Adrenal gland (tissue), 19 donors: ENCODE measurements at places on chromosomes 12 and 14. TPM values are rescaled to one million over a fixed set of nuclear protein-coding genes. Genes with fewer than 3 reads are reported as not detected.
A peak's percentile ranks its signal among the peaks of the same experiment; 100 is the strongest.

Gene FOXN4
- 0.22 TPM for total RNA-seq

Gene REM2
- 0.28 TPM for total RNA-seq

Gene JPH4
- 6.3 TPM for total RNA-seq

Gene ZDHHC22
- total RNA-seq = 0.23 TPM

- no peak for DNase-seq
- H3K36me3 ChIP-seq = no peaks in the 10 kb centered on the region
- H3K27me3 ChIP-seq = no peaks in the 10 kb centered on the region
- peaks cover 5% of the 10 kb centered on the region for H3K4me1 ChIP-seq
- H3K4me3 ChIP-seq = no peak overlapping the region
- no peak overlapping the region for H3K27ac ChIP-seq
These were observed 76.3 kb downstream of the MYRFL start for GRCh38 chr12:69901221-69901905.

DNA sequence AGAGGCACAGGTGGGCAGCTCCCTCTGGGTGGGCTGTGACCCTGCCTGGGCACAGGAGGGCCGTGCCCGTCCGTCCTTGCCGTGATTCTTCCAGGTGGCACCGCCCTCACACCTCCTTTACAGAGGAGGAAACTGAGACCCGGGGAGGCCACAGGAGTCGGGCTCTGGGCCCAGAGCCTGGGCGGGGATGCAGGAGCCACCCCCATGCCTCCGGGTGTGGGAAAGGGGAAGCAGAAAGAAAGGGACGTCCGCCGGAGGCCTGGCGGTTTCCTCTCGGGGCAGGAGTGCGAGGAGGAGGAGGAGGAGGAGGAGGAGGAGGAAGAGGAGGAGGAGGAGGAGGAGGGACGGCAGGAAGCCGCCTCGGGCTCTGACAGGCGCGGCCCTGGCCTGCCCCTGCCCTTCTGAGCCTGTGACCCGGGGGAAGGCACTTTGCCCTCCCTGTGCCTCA lies 23.0 kb downstream of the SH2B3 start:
- peaks cover 74% of the 10 kb centered on the region for H3K4me1 ChIP-seq
- peak; percentile 46 for DNase-seq

DNA sequence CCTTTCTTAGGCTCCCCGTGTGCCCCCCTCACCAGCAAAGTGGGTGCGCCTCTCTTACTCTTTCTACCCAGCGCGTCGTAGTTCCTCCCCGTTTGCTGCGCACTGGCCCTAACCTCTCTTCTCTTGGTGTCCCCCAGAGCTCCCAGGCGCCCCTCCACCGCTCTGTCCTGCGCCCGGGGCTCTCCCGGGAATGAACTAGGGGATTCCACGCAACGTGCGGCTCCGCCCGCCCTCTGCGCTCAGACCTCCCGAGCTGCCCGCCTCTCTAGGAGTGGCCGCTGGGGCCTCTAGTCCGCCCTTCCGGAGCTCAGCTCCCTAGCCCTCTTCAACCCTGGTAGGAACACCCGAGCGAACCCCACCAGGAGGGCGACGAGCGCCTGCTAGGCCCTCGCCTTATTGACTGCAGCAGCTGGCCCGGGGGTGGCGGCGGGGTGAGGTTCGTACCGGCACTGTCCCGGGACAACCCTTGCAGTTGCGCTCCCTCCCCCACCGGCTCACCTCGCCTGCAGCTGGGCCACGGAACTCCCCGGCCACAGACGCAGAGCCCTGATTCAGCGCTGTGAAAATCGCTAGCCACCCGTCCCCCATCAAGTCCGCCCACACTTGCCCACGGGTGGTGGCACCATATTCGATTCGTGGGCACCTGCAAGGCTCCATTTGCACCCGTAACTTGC lies 1.3 kb downstream of the TMEM233 start:
- no peaks in the 10 kb centered on the region for H3K36me3 ChIP-seq
- H3K27ac ChIP-seq = peak overlapping the region; percentile 55
- H3K4me1 ChIP-seq = no peaks in the 10 kb centered on the region
- peaks cover 42% of the 10 kb centered on the region for H3K27me3 ChIP-seq

- no peak for DNase-seq
- H3K4me1 ChIP-seq = no peaks in the 10 kb centered on the region
- H3K27ac ChIP-seq = no peak overlapping the region
- no peaks in the 10 kb centered on the region for H3K27me3 ChIP-seq
- H3K36me3 ChIP-seq = no peaks in the 10 kb centered on the region
These were observed 661.2 kb downstream of the SLC16A7 start for GRCh38 chr12:60257063-60257462.

- no peak overlapping the region for H3K4me3 ChIP-seq
- DNase-seq = no peak
- peaks cover 18% of the 10 kb centered on the region for H3K4me1 ChIP-seq
- H3K27ac ChIP-seq = no peak overlapping the region
These were observed 61.7 kb downstream of the BTBD7 start for GRCh38 chr14:93271111-93271510.

DNA sequence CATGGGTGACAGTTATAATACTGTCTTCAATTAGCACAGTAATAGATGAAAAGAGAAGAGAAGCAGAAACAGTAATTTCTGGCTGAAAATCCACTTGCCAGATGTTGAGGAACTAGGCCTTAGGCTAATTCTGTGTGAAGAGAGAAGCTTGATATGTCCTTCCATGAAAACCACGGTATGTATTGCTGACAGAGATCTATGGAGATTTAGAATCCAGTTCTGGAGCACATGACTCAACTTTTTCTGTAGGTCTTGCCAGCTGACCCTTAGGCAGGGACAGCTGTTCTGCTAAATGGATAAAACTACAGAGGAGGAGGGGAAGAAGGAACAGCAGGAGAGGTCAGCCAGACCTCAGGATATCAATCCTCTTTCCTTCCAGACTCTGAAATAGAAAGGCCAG lies 211.5 kb downstream of the PRKD1 start:
- no peaks in the 10 kb centered on the region for H3K36me3 ChIP-seq
- no peak overlapping the region for H3K27ac ChIP-seq
- H3K27me3 ChIP-seq = no peaks in the 10 kb centered on the region
- H3K4me3 ChIP-seq = no peak overlapping the region
- H3K4me1 ChIP-seq = peaks cover 4% of the 10 kb centered on the region
- peak; percentile 11 for DNase-seq

- no peak overlapping the region for H3K27ac ChIP-seq
- H3K27me3 ChIP-seq = no peaks in the 10 kb centered on the region
- H3K4me3 ChIP-seq = no peak overlapping the region
- no peaks in the 10 kb centered on the region for H3K36me3 ChIP-seq
- H3K4me1 ChIP-seq = peaks cover under 1% of the 10 kb centered on the region
These were observed 6.3 kb downstream of the DDX55 start for GRCh38 chr12:123608182-123608581.

- H3K4me1 ChIP-seq = no peaks in the 10 kb centered on the region
- H3K27ac ChIP-seq = no peak overlapping the region
- no peak overlapping the region for H3K4me3 ChIP-seq
- no peaks in the 10 kb centered on the region for H3K27me3 ChIP-seq
- no peaks in the 10 kb centered on the region for H3K36me3 ChIP-seq
- no peak for DNase-seq
These were observed 7.2 kb downstream of the DAO start for GRCh38 chr12:108886873-108887629.

GRCh38 chr12:26678697-26679660 lies 154.0 kb downstream of the ITPR2 start:
- H3K4me3 ChIP-seq = no peak overlapping the region
- H3K27ac ChIP-seq = no peak overlapping the region
- DNase-seq = no peak

DNA sequence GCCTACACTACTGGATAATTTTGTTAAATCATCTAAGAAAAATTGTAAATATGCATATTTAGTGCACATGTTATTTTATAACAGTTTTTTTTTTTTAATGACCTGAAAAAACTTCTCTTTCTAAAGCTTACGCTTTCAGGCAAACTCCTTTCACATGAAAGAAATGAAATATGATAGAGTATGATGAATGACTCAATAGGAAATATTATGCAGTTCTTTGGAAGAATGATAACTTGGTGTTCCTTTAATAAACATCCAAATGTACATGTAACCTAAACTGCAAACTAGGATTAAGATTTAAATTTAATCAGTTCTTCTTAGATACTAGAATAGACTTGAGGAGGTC lies 136.6 kb downstream of the FGD4 start:
- no peak overlapping the region for H3K4me3 ChIP-seq
- H3K36me3 ChIP-seq = no peaks in the 10 kb centered on the region
- H3K4me1 ChIP-seq = peaks cover 40% of the 10 kb centered on the region
- no peak for DNase-seq

GRCh38 chr12:62859321-62859737 lies 75.6 kb downstream of the PPM1H start:
- H3K27ac ChIP-seq = no peak overlapping the region
- no peaks in the 10 kb centered on the region for H3K27me3 ChIP-seq
- DNase-seq = no peak
- no peaks in the 10 kb centered on the region for H3K36me3 ChIP-seq
- no peak overlapping the region for H3K4me3 ChIP-seq
- no peaks in the 10 kb centered on the region for H3K4me1 ChIP-seq
